ENCODE measurements at places on chromosomes 12 and 14. TPM values are rescaled to one million over a fixed set of nuclear protein-coding genes. Genes with fewer than 3 reads are reported as not detected.
A peak's percentile ranks its signal among the peaks of the same experiment; 100 is the strongest.

Gene NANOG
- not detected for total RNA-seq

Gene RNASE1
- not detected for total RNA-seq

DNA sequence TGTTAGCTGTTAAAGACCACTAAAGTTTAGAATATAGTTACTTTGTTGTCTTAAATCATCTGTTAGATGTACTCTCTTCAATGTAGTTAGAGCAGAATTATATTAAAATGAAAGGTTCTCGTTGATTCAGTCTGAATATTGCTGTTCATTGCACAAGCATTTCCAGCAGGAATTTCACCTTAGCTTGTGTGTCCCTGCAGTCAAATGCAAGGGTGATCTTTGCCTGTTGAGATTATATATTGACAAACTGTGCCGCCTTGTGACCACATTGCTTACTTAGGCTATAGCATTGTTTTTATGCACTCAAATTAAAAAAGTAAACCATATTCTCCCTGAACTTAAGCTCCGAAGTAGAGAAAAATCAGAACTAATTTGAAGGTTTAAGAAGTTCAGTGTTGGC lies 39.5 kb downstream of the ATP2A2 start:
- H3K4me3 ChIP-seq: no peak overlapping the region
- DNase-seq: no peak
- H3K36me3 ChIP-seq: peaks cover 21% of the 10 kb centered on the region
- no peaks in the 10 kb centered on the region for H3K27me3 ChIP-seq

GRCh38 chr14:73753124-73753886 lies 39.1 kb upstream of the PNMA1 start:
- no peaks in the 10 kb centered on the region for H3K27me3 ChIP-seq
- H3K4me3 ChIP-seq: peak overlapping the region; percentile 87
- H3K36me3 ChIP-seq: peaks cover 24% of the 10 kb centered on the region
- peak overlapping the region; percentile 95 for H3K27ac ChIP-seq
- peaks cover 94% of the 10 kb centered on the region for H3K4me1 ChIP-seq

- no peaks in the 10 kb centered on the region for H3K27me3 ChIP-seq
- peak; percentile 69 for DNase-seq
- peak overlapping the region; percentile 31 for H3K4me3 ChIP-seq
- H3K27ac ChIP-seq: peak overlapping the region; percentile 66
Observed at GRCh38 chr12:121911824-121912585, 6.4 kb upstream of the CFAP251 start.

DNA sequence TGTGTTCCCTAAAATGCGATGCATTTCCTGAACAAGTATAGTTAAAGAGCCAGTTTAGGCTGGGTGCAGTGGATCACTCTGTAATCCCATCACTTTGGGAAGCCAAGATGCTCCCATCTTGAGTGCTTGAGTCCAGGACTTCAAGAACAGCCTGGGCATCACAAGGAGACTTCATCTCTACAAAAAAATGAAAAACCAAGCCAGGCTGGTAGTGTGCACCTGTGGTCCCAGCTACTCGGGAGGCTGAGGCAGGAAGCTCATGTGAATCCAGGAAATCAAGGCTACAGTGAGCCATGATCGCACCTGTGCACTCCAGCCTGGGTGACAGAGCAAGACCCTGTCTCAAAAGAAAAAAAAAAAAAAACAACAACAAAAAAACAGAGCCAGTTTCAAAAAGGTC lies 26.3 kb downstream of the HECTD1 start:
- no peak overlapping the region for H3K4me3 ChIP-seq
- H3K36me3 ChIP-seq: peaks cover 12% of the 10 kb centered on the region
- no peak for DNase-seq
- no peak overlapping the region for H3K27ac ChIP-seq
- peaks cover 5% of the 10 kb centered on the region for H3K4me1 ChIP-seq

Gene TAS2R13
- not detected for total RNA-seq

DNA sequence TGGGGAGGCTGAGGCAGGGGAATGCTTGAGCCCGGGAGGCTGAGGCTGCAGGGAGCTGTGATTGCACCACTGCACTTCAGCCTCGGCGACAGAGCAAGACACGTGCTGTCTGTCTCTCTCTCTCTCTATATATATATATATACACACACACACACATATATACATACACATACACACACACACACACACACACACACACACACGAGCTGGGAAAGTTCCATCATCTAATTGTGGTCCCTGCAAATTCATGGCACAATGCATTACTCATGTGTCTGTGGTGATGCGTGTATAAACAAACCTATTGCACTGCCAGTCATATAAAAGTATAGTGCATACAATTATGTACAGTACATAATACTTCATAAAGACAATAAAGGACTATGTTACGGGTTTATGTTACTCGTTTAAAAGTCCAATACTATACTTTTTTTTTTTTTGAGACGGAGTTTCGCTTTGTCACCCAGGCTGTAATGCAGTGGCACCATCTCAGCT lies 36.6 kb downstream of the WDR89 start:
- peaks cover 22% of the 10 kb centered on the region for H3K36me3 ChIP-seq
- no peak overlapping the region for H3K27ac ChIP-seq
- peaks cover 2% of the 10 kb centered on the region for H3K4me1 ChIP-seq
- no peak for DNase-seq
- no peaks in the 10 kb centered on the region for H3K27me3 ChIP-seq
